ENCODE measurements at places on chromosomes 2 and 18.

- H3K36me3 ChIP-seq = no peaks in the 10 kb centered on the region
- H3K4me3 ChIP-seq = no peak overlapping the region
- H3K4me1 ChIP-seq = no peaks in the 10 kb centered on the region
- no peak overlapping the region for H3K27ac ChIP-seq
- DNase-seq = no peak
Measured at GRCh38 chr2:70756128-70756527, 11.9 kb downstream of the ADD2 start.

- no peaks in the 10 kb centered on the region for H3K27me3 ChIP-seq
- H3K4me3 ChIP-seq = no peak overlapping the region
- no peaks in the 10 kb centered on the region for H3K36me3 ChIP-seq
- no peak for DNase-seq
Measured at GRCh38 chr2:194060269-194060668, 1596.8 kb upstream of the SLC39A10 start.

- H3K27me3 ChIP-seq = no peaks in the 10 kb centered on the region
- H3K4me1 ChIP-seq = no peaks in the 10 kb centered on the region
- H3K36me3 ChIP-seq = no peaks in the 10 kb centered on the region
- H3K4me3 ChIP-seq = no peak overlapping the region
- no peak for DNase-seq
Measured at GRCh38 chr2:160842286-160842685, 317.9 kb upstream of the TANK start.

DNA sequence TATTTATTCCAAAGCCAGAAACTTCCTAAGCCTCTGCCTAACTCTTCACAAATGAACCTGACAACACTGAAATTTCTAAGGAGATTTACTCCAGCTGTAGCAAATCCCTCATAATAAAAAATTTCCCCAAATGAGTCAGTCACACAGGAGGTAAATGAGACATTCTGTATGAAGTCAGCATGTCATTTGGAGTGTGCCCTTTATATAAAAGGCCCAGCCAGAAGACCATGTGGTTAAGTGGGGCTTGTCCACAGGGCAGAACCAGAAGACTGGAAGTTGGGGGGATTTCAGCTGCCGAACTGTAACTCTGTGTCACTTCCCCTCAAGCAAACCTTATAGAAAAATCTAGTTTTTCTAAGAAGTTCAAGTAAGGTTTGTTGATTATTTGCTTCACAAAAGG, 30.2 kb downstream of the NRP2 start:
- H3K4me3 ChIP-seq = no peak overlapping the region
- no peaks in the 10 kb centered on the region for H3K4me1 ChIP-seq
- no peak overlapping the region for H3K27ac ChIP-seq
- DNase-seq = no peak
- H3K36me3 ChIP-seq = no peaks in the 10 kb centered on the region

GRCh38 chr2:175690113-175690837, 311.8 kb downstream of the LNPK start:
- H3K4me1 ChIP-seq = no peaks in the 10 kb centered on the region
- no peak overlapping the region for H3K4me3 ChIP-seq
- H3K27ac ChIP-seq = no peak overlapping the region
- H3K27me3 ChIP-seq = peaks cover 14% of the 10 kb centered on the region
- no peak for DNase-seq

DNA sequence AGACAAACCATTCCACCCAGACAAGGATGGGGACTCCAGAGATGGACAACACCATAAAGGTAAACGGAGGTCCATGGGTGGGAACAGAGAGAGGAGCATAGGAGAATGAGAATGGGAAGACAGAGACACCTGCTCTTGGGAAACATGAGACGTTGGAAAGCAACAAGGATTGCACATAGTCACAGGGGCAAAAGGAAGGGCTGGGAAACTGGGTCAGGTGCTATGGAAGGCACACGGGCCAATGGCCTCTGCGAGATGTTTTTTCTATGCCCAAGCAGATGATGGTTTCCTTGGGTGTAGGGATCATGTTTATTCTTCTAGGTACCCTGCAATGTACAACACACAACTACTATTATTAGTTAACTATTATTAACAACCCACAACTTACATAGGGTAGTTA, 143.6 kb upstream of the AGAP1 start:
- H3K4me1 ChIP-seq = no peaks in the 10 kb centered on the region
- no peak overlapping the region for H3K27ac ChIP-seq
- no peak overlapping the region for H3K4me3 ChIP-seq
- peaks cover 21% of the 10 kb centered on the region for H3K27me3 ChIP-seq
- H3K36me3 ChIP-seq = no peaks in the 10 kb centered on the region

DNA sequence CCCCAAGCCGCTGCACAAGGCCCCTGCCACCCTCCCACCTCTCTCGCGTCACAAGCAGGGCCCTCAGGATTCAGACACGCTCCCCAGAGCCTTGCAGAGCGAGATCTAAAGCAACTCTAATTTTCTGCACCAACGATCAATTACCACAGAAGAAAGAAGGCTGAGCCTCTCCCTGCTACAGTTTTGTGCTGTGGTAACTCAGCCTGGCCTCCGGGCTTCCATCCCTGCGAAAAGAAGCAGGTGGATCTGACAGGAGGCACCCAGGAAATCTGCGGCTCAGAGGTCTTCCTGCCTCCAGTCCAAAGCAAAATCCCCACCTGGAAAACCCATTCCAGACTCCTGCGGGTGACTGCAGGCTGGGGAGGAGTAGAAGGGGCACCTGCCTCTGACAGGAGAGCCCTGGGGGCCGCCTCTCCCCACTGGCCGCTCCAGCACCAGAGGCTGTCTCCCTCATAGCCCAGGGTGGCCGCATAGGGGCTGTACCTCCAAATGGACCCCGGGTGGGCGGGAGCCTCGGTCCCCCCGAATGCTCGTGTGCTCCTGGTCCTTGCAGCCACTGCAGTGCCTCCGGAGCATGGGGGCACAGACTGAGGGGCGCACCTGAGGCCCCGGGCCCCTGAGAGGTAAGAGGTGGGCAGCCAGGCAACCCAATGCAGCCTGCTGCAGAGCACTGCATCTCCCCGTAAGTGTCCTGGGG, 31.0 kb downstream of the PXDN start:
- no peak overlapping the region for H3K4me3 ChIP-seq
- DNase-seq = no peak
- H3K4me1 ChIP-seq = no peaks in the 10 kb centered on the region
- H3K36me3 ChIP-seq = no peaks in the 10 kb centered on the region

- H3K27ac ChIP-seq = no peak overlapping the region
- H3K27me3 ChIP-seq = peaks cover 62% of the 10 kb centered on the region
- no peaks in the 10 kb centered on the region for H3K36me3 ChIP-seq
- H3K4me3 ChIP-seq = no peak overlapping the region
- H3K4me1 ChIP-seq = no peaks in the 10 kb centered on the region
- no peak for DNase-seq
Measured at GRCh38 chr2:219636144-219636915, 8.9 kb downstream of the SLC4A3 start.

GRCh38 chr2:111897630-111897923, 830 bp upstream of the MERTK start:
- H3K4me3 ChIP-seq = peak overlapping the region; percentile 86
- no peak overlapping the region for H3K27ac ChIP-seq
- no peaks in the 10 kb centered on the region for H3K36me3 ChIP-seq
- no peak for DNase-seq
- peaks cover 20% of the 10 kb centered on the region for H3K4me1 ChIP-seq
- peaks cover 36% of the 10 kb centered on the region for H3K27me3 ChIP-seq

GRCh38 chr18:48348739-48349138, 60.4 kb downstream of the ZBTB7C start:
- H3K27ac ChIP-seq = no peak overlapping the region
- H3K4me3 ChIP-seq = no peak overlapping the region
- no peaks in the 10 kb centered on the region for H3K4me1 ChIP-seq

- no peaks in the 10 kb centered on the region for H3K4me1 ChIP-seq
- no peak overlapping the region for H3K27ac ChIP-seq
- peaks cover 17% of the 10 kb centered on the region for H3K36me3 ChIP-seq
- no peaks in the 10 kb centered on the region for H3K27me3 ChIP-seq
- H3K4me3 ChIP-seq = no peak overlapping the region
Measured at GRCh38 chr2:46967990-46968647, 52.5 kb upstream of the MCFD2 start.

DNA sequence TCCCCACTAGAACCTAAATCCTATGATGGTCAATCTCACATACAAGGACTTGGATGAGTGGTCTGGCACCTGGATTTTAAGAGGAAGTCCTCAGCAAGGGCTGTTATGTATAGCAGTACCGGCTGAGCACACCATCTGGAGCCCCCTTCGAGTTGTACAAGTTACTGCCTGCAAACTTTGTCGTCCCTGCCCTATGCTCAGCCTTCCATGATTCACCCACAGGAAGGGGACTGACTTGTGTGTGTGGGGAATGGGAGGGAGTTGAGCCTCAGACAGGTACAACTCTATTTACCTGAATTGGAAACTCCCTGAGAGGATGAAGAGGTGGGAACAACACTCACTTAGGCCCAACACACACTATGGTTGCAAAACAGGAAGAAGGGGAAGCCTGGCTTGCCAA, 186.6 kb downstream of the MYO5B start:
- H3K36me3 ChIP-seq = no peaks in the 10 kb centered on the region
- peaks cover 7% of the 10 kb centered on the region for H3K27me3 ChIP-seq
- no peak overlapping the region for H3K4me3 ChIP-seq
- DNase-seq = no peak

- no peak for DNase-seq
- no peak overlapping the region for H3K4me3 ChIP-seq
- no peaks in the 10 kb centered on the region for H3K36me3 ChIP-seq
- H3K27me3 ChIP-seq = no peaks in the 10 kb centered on the region
- H3K4me1 ChIP-seq = peaks cover 7% of the 10 kb centered on the region
Measured at GRCh38 chr2:24745825-24746224, 47.4 kb downstream of the PTRHD1 start.

DNA sequence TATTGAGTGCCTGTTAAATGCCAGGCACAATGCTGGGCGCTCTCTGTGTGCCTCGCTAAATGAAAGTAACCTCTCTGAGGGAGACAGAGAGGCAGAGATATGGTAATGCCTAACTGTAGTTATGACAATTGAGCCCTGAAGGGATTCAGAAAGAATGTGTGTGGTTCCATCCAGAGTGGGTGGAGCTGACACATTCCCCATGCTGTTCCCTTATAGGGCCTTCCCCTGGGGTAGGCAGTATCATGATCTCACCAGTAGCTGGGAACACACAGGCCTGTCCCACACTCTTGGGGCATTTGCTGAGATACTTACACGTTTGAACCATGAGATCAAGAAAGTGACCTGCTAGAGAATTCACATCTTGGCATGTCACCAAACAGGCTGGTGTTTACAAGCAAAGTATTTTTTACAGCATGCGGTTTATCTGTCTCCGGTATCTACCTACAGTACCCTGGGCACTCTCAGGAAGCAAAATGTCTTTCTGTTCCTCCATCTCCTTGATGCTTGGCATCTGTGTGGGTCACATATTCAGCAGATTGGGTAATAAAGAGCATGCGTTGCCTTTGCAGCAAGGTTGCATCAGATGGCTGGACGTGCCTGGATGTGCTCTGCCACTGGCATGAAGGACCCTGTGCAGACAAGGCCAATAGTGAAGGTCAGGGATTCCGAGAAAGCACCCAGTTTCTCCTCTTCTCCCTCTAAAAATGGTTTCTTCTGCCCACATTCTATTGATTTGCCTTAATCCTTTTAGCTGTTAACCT, 9.4 kb downstream of the CTIF start:
- H3K27ac ChIP-seq = no peak overlapping the region
- peaks cover 14% of the 10 kb centered on the region for H3K27me3 ChIP-seq
- DNase-seq = no peak
- H3K4me3 ChIP-seq = no peak overlapping the region
- no peaks in the 10 kb centered on the region for H3K36me3 ChIP-seq

GRCh38 chr2:147364597-147364996, 480.2 kb upstream of the ACVR2A start:
- H3K4me1 ChIP-seq = no peaks in the 10 kb centered on the region
- H3K36me3 ChIP-seq = no peaks in the 10 kb centered on the region
- peak overlapping the region; percentile 5 for H3K27ac ChIP-seq
- H3K27me3 ChIP-seq = no peaks in the 10 kb centered on the region

Measured in T-cell (primary cell).